Ascending aorta (tissue), 2 donors: ENCODE measurements at places on chromosomes 16 and 17.

- peaks cover 6% of the 10 kb centered on the region for H3K4me1 ChIP-seq
- H3K4me3 ChIP-seq, result no peak overlapping the region
- H3K27me3 ChIP-seq, result no peaks in the 10 kb centered on the region
These were observed 5.7 kb upstream of the SPHK1 start for GRCh38 chr17:76378548-76379274.

- H3K36me3 ChIP-seq, result peaks cover 13% of the 10 kb centered on the region
- DNase-seq, result no peak
- H3K4me1 ChIP-seq, result no peaks in the 10 kb centered on the region
- H3K27ac ChIP-seq, result no peak overlapping the region
These were observed 10.0 kb upstream of the ZNF23 start for GRCh38 chr16:71472051-71472450.

GRCh38 chr16:81469710-81470535 is 25.3 kb downstream of the CMIP start:
- H3K36me3 ChIP-seq, result no peaks in the 10 kb centered on the region
- no peaks in the 10 kb centered on the region for H3K27me3 ChIP-seq
- no peak for DNase-seq
- H3K4me1 ChIP-seq, result no peaks in the 10 kb centered on the region
- no peak overlapping the region for H3K27ac ChIP-seq

GRCh38 chr17:69323806-69324205 is 3.1 kb downstream of the ABCA5 start:
- DNase-seq, result no peak
- peaks cover 15% of the 10 kb centered on the region for H3K4me1 ChIP-seq
- no peak overlapping the region for H3K27ac ChIP-seq
- no peak overlapping the region for H3K4me3 ChIP-seq
- H3K36me3 ChIP-seq, result no peaks in the 10 kb centered on the region

DNA sequence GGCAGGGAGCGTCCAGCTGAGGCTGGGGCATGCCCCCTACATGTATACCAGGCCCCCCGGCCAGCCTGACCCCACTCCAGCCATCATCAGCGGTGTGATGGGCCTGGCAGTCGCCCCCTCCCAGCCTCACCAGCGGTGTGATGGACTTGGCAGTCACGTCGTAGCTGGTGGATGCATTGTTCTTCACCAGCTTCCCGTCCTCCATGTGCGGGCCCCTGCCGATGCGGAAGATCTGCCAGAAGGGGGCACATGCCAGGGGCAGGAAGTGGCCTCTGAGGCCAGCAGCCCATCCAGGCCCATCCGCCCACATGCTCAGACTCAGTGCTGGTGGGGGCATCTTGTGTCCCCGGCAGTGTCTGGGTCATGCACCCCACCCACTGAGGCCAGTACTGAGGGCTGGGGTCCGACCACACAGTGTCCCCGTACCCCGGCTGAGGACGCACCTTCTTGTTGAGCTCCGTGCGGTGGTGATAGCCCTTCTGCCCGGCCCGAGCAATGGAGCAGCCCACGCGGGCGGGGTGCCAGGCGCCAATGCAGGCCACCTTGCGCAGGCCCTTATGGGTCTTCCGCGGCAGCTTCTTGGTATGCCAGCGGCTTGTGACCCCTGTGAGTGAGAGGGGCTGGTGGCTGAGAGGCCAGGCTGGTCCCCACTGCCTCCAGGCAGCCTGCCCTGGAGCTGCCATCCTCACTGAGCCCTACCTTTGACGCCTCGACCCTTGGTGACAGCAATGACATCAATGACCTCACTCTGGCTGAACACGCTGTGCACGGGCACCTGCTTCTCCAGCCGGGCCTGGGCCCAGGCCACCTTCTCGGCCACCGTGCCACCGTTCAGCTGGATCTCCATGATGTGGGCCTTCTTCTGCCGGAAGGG is 3.7 kb upstream of the MSRB1 start:
- no peak for DNase-seq
- H3K27me3 ChIP-seq, result no peaks in the 10 kb centered on the region
- no peak overlapping the region for H3K4me3 ChIP-seq
- no peaks in the 10 kb centered on the region for H3K36me3 ChIP-seq
- no peak overlapping the region for H3K27ac ChIP-seq
